ENCODE measurements at places on chromosomes 16 and 17. TPM values are rescaled to one million over a fixed set of nuclear protein-coding genes. Genes with fewer than 3 reads are reported as not detected.

CLEC18B gene
- total RNA-seq, result 1.8 TPM

TSNAXIP1 gene
- 0.33 TPM for total RNA-seq

CRHR1 gene
- not detected for total RNA-seq

ABCC3 gene
- 86.6 TPM for total RNA-seq

LRRC46 gene
- total RNA-seq, result 0.40 TPM

Data from mammary epithelial cell (primary cell).